AG10803 (cell line): ENCODE measurements at places on chromosomes 7 and 10.

DNA sequence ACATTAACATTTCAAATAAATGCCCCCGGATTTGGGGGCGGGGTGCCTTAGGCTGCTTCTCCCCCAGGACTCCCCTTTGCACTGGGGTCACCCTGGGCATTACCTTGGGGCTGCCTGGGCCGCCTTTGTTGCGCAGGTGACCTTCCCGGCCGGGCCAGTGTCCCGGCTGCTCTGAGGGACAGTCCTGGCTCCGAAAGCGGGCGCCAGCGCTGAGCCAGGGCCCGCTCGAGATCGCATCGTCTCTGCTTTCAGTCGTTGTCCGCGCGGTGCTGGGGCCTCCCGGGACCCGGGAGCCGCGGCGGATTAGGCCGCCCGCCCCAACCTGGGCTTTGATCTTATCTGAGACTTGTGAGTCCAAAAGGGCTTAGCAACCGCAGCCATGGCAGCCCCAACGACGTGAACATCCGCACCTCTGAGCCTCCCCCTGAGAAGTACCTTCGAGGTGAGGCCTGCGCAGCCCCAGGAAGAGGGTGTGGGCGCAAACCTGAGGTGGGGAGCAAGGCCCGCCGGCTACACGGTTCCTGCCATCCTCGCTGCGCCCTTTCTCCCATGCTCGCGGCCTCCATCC is 14.8 kb upstream of the WAPL start:
- no peak for DNase-seq

- DNase-seq, result no peak
Measured at GRCh38 chr7:131241386-131241785, 86.3 kb upstream of the MKLN1 start.

- no peak for DNase-seq
Measured at GRCh38 chr7:96942112-96942511, 63.2 kb upstream of the DLX6 start.

DNA sequence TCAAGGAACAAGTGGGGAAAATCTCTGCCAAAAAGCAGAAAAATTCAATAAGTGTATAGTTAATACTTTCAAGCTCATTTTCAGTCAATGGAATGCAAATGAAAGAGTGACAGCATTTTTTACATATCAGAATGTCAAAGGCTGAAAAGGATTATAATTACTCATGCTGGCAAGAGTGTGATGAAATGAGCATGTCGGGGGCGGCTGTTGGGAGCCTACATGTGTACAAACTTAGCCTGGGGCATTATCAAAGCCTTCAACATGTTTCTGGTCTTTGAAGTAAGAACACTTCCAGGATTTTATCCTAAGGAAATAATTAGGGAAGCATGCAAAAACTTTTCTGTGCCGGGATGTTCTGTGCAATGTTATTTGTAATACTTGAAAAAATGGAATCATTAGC is 221.7 kb upstream of the LYZL1 start:
- peak; percentile 38 for DNase-seq

GRCh38 chr10:7561216-7561893 is 105.4 kb downstream of the ITIH5 start:
- peak; percentile 47 for DNase-seq

DNA sequence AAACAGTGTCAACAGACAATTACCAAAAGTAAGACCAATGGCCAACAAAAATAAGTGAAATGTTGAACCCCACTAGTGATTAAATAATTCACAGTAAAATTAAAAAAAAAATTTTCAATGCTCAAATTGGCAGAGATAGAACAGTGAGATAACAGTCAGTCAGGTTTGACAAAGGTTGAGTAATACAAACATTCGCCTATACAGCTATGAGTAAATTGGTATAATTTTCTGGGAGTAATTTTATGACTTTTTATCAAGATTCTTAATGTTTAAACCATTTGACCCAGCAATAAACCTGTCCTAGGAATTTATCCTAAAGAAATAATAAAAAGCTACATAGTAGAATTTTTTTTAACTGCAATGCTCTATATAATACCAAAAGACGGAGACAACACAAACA is 64.9 kb upstream of the SHH start:
- DNase-seq, result no peak

DNA sequence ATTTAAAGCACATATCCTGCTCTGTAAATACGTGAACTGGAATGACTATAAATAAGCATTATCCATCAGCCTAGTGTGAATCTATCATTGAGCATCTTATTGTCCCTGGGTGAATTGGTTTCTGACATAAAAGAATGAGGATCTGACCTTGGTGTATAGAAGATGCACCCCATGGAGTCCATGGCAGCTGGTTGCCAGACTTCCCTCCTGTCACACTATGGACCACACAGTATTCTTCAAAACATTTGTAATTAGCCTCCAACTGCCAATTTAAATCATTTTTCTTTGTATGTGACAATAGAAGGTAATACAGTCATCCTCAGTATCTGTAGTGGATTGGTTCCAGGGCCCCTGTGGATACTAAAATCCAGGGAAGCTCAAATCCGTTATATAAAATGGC is 238.1 kb upstream of the ZWINT start:
- no peak for DNase-seq

DNA sequence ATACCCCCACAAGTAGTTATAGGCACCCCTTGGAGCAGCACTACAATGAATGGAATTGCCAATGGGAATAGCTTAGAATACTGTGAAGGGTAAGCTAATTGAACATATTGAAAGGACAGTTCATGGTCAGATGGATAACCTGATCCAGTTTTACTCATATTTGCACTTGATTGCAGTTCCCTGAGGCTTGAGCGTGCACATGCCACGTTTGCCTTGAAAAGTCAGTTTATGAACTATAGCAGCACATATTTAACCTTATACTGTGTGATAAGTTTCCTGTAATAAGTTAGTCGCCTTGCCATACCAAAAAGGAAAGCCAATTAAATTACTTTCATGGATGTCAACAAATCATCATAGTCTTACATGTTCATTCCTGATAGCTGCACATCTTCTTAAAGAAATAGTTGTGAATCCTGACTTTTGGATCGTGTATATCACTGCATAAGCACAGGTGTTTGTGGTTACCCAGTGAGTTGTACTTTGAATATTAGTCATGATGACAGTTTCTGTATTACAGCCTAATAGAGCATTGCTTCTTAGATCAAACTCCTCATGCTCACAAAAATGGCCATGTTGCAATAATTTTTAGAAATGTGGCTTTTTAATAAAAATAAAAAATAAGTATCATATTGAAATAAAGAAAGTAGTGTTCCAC is 21.6 kb downstream of the DNTT start:
- DNase-seq, result no peak

DNA sequence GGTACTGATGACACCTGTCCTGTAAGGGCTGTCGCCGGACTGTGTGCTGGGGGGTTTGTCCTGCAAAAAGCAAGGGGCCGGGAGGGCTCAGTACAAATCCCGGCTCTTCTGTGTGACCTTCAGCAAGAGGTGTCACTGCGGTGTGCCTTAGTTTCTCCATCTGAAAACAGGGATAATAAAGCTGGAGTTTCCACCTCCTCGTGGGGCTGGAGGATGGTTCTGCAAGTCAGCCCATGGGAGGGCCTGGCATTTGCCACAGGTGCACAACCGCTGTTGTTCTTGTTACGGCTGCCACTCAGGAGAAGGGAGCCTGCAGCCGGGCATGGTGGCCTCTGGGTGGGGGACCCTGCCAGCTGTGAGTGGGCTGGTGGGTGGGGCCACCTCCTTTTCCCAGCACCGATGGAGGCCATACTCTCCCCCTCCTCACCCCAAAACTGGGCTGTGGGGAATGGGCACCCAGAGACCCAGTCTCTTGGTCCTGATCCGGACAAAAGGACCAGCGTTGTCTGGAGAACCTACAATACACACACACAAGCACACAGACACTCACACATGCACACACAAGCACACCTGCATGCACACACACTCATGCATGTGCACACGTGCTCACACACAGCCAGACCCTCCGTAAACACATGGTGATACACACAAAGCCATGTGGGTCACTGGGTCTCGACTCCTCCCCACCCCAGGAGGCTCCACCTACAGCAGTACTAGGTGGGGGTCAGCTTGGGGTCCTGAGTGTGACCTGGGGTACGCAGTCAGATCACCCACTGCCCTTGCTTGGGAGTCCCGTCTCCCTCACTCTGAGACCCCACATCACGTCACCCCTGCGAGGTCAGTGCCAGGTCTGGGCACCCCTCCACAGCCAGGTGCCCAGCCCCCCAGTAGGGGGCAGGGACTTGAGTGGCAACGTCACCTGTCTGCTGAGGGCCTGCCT is 34.1 kb downstream of the ELFN1 start:
- DNase-seq, result no peak

DNA sequence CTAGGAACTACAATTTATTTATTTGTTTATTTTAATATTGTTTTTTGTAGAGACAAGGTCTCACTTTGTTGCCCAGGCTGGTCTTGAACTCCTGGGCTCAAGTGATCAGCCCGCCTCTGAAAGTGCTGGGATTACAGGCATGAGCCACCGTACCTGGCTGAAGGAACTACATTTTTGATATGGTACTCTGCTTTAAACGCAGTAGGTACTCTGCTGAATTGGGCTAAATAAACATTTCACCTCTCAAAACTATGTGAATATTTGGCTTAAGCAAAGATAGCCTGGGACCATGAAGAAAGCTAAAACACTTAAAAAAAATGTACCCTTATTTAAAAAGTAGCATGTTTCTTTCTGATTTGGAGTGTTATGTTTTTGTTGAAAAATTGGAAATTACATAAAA is 138.2 kb downstream of the ADK start:
- DNase-seq, result no peak

GRCh38 chr10:17961551-17962422 is 10.1 kb downstream of the SLC39A12 start:
- peak; percentile 37 for DNase-seq

DNA sequence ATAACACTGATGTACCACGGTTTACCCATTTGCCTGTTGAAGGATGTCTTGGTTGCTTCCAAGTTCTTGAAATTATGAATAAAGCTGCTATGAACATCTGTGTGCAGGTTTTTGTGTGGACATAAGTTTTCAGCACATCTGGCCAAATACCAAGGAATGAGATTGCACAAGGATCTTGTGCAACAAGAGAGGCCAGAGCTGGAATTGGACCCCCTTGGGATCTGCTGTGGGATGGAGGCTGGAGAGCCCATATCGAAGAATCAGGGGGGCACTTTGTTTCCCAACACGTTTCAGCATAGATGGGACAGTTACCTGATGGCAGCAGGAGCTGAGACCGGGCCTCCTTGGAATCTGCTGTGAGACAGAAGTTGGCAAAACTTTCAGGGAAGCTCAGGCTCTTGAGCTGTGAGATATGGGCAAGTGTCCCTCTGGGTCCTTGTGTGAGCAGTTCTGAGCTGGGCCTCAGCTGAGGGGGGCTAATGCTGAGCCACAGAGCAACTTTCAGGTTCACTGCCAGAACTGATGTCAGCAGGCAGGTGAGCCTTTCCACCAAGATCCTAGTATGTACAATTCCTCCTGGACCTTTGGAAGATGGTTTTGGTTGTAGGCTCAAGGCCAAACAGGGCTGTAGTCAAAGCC is 115.2 kb upstream of the RAB18 start:
- DNase-seq, result peak; percentile 60

- no peak for DNase-seq
Measured at GRCh38 chr10:34206078-34206934, 608.8 kb downstream of the PARD3 start.

GRCh38 chr7:45988405-45989057 is 67.5 kb upstream of the IGFBP3 start:
- no peak for DNase-seq

- DNase-seq, result peak; percentile 44
Measured at GRCh38 chr10:33306126-33306525, 28.3 kb downstream of the NRP1 start.

DNA sequence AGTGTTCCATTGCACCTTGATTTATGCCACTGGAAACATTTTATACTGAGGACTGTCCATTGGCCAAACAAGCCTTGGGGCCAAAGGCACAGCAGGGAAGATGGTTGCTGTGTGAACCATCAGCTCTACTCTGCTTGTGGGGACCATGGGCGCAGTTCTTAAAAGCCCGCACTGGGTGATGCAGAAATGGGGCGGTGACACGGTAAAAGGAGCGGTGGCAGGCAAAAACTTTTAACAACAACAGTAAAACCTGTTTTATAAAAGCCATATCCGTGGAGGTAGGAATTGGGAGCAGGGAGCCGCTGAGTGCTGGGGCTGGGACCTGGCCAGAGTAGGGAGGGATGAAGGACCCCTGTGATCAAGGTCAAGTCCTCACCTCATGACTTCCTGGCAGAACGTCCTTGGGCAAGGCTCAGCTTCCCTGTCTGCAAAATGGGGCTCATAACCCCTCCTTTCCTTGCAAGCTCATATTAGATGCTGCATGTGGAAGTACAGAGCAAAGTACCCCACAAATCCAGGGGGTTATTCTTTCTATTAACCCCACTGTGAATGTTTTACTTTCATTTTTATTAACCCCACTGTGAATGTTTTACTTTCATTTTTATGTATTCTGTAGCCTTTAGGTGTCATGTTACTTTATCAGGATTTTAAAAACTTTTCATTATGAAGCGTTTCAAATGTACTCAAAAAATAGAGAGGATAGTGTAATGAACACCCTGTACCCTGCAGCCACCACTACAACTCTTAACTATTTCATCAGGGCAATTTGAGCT is 78.3 kb downstream of the GRK5 start:
- DNase-seq, result no peak

DNA sequence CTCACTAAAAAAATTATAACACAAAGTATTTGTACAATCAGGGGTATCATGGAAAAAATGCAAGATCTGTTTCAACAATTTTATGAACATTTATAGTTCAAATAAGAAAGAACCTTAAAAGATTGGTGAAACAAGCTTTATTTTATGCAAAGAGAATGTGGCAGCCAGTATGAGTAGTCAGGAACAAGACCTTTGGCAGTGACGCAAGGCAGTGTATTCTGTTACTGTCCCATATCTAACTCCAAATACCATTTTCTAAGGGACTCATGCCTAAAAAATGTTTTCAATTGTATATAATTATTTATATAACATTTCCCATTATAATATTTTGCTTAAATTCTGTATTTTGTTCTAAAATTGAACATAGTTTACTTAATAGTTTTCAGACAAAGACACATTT is 19.1 kb upstream of the FAM53B start:
- no peak for DNase-seq

- DNase-seq, result no peak
Measured at GRCh38 chr7:2573761-2574160, 15.0 kb downstream of the IQCE start.

GRCh38 chr10:70622981-70623844 is 20.7 kb upstream of the PRF1 start:
- peak; percentile 70 for DNase-seq

- DNase-seq, result no peak
Measured at GRCh38 chr7:98840722-98841121, 29.1 kb downstream of the TMEM130 start.

DNA sequence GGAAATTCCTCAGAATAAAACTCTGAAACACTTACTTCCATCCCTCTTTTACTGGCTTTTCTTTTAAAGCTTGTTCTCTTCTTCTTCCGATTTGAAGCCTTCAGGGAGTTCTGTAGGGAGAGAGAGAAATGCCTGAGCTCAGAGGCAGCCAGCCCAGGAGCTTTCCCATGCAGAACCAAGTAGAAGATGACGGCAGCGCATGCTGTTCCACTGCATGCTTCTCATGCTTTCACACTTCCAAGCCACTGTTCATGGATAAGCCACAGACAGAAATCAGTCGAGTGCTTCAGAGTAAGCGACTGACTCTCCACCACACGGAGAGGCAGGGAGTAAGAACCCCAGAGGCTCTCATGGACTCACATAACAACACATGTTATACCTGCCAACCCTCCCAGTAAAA is 237.3 kb downstream of the DGKI start:
- DNase-seq, result peak; percentile 24
